ENCODE measurements at places on chromosomes 6 and 20.

DNA sequence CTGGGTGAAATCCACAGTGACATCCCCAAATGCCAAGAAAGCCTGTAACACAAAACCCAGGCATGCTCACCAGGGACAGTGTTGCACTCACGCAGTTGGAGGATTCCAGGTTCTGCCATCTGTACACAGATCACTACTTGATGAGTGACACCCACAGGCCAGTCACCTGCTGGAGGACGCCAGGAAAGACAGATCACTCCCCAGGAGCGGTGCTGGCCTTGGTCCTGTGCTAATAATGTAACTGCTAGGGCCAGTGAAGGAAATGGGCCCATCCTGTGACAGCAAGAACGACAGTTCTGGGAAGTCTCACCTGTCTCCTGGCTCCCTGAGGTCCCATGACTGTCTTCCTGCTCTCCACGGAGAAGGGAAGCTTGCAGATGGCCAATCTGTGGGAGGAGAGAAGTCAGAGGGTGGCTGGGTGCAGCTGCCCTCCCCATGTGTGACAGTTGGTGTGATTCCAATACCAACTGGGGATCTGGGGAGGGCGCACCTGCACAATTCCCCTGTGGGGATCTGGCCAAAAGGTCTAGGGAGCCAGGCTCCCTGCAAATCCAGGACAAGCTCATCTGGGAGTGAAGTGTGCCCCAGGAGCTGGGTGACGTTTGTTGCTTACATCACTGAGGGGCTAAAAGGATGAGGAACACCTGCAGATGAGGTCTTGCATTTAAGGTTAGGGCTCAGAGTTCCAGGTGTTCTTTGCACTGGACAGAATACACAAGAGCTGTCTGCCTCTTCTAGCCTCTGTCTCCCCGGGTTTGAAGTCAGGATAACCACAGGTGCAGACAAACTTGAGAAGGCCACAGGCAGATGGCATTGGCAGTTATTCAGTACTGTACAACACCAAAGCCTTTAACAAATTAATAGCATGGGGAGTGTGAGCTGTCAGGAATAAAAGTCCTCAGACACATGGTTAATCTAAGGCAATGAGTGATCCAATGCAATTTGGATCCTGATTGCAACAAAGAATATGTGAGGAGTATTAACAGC, 10.3 kb downstream of the ZNF337 start:
- peak; percentile 11 for DNase-seq

GRCh38 chr6:152173957-152174356, 366.5 kb downstream of the ESR1 start:
- DNase-seq: no peak

DNA sequence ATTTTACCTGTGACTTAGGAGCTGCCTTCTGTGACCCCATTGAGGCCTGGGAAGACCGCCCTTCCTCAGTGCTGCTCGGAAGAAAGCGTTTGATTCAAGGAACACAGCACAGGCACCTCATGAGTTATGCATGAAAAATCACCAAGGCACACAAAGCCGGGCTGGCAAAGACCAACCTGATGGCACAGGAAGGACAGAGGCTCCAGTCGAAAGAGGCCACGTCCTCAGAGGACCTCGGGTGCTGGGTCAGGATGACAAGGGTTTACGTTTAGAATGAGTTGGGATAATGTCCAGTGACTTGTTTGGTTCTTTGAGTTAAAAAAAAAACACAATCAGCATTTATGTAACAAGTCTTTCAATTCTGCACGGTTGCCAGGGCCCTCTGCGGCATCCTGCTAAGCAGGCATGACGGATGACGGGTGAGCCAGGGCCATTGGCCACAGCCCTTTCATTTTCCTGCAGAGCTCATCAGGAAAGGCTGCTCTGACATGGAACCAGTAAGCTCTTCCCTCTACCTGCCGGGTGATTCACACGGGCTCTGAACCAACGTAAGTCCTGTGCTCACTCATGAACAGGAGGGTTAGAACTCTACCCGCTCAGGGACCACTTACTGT, 112.8 kb downstream of the DACT2 start:
- no peak for DNase-seq

GRCh38 chr6:69768664-69769063, 28.1 kb downstream of the LMBRD1 start:
- DNase-seq: no peak

- DNase-seq: no peak
Observed at GRCh38 chr6:25138233-25138933, 140.8 kb upstream of the CARMIL1 start.

DNA sequence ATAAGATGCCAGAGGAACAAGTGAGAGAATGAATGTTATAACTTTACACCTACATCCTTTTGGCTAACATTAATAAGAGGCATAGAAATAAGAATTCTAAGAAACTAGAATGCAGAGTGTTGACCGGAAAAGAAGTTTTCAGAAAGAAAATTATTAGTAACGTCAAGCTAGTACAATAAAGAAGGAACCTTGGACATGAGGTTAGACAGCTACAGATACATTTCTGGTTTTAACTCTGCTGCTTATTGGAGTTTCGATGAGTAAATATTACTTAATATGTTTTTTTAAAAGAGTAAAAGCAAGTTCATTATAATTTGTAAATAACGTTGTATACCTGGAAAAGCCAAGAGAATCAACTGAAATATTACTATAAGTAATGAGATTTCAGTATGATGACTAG, 22.7 kb downstream of the TAB2 start:
- DNase-seq: no peak

GRCh38 chr6:145815309-145816274, 997 bp upstream of the FBXO30 start:
- no peak for DNase-seq

- DNase-seq: no peak
Observed at GRCh38 chr20:53943522-53944291, 126.7 kb downstream of the BCAS1 start.

- DNase-seq: no peak
Observed at GRCh38 chr6:144696610-144697368, 411.7 kb downstream of the UTRN start.

- DNase-seq: no peak
Observed at GRCh38 chr6:155418017-155418761, 37.5 kb downstream of the NOX3 start.

- no peak for DNase-seq
Observed at GRCh38 chr6:38610050-38610625, 29.6 kb downstream of the BTBD9 start.

GRCh38 chr6:30364591-30364990, 19.6 kb downstream of the RPP21 start:
- no peak for DNase-seq

DNA sequence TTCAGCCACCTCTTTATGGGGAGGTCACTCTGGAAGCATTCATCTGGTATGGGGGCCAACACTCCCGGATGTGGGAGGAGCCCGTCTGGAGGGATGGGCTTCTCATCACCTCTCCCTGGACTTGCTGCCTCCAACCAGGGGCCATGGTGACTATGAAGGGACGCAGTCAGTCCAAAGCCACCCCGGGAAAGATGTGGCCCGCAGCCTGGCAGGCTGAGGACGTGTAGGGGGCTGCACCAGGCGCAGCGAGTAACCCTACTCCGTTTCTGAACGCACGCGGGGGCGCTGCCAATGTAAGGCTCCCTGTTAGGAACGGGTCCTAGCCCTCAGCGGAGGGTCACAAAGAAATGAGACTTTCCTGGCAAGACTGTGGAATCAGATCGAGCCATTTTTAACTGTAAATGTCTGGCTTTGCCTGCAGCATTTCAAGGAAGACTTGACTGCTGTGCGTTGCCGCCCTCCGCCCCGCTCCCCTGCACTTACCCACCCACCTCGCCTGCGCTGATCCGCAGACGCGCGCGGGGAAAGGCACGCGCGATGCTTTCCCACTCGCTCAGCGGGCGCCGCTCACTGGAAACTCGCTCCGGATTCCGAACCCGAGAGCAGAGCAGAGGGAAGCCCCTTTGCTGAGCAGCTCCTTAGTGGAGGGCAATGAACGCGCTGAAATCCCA, 55.1 kb downstream of the IL20RA start:
- DNase-seq: no peak

- no peak for DNase-seq
Observed at GRCh38 chr20:2914160-2914559, 40.9 kb downstream of the PTPRA start.

- DNase-seq: no peak
Observed at GRCh38 chr20:59561614-59562277, 42.6 kb upstream of the PHACTR3 start.

DNA sequence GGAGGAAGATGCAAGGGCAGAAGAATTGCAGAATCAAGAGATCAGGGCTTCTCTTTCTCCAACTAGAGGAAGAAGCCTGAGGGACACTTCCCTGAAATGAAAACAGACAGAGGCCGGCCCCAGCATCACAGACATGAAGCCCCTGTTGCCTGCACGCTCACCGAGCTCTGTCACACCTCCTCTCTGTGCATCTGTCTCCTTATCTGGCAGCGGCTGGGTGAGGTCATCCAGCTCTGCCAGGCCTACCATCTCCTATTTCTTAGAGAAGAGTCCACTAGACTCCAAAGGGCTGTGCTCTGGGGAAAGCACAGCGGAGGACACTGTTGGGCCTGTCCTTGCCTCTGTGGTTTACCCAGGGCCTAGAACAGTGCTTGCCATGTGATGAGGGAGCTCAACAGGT, 71.9 kb upstream of the MLN start:
- no peak for DNase-seq

GRCh38 chr6:160247457-160247883, 11.2 kb downstream of the SLC22A2 start:
- DNase-seq: no peak

DNA sequence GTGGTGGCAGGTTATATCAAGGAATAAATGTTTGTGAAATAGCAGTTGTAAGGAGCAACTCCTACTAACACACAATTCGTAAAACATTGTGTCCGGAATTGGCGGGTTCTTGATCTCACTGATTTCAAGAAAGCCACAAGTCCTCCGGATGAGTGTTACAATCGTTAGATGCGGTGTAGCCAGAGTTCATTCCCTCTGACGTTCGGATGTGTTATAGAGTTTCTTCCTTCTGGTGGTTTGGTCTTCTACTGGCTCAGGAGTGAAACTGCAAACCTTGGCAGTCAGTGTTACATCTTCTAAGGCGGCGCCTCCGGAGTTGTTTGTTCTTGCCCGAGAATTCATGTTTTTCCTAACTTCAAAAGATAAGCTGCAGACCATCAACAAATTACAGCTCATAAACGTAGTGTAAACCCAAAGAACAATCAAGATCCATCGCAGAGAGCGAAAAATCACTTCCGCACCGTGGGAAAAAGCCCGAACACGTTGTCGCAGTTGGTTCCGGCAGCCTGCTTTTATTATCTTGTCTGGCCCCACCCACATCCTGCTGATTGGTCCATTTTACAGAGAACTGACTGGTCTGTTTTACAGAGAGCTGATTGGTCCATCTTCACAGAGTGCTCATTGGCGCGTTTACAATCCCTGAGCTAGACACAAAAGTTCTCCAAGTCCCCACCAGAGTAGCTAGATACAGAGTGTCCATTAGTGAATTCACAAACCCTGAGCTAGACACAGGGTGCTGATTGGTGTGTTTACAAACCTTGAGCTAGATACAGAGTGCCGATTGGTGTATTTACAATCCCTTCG, 58.2 kb downstream of the TRIM27 start:
- no peak for DNase-seq

DNA sequence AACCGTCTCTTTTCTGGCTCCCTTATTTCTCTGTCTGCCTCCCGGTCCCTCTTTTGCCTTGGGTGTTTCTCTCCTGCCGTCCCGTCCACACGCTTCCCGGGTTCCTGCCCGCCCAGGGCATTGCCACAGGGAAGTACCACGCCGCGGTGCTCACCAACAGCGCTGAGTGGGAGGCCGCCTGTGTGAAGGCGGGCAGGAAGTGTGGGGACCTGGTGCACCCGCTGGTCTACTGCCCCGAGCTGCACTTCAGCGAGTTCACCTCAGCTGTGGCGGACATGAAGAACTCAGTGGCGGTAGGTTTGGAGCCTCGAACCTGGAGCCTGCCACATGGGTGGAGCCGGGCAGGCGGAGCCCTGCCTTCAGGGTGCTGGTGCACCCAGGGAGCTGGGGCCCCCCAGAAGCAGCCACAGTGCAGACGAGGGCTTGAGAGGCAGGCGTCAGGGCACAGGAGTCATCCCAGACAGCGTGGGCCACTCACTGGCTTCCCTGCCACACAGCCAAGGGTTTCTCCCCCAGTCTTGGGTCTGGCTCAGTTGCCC, 21.3 kb downstream of the NPEPL1 start:
- no peak for DNase-seq

- no peak for DNase-seq
Observed at GRCh38 chr6:154399097-154399496, 42.5 kb upstream of the IPCEF1 start.

DNA sequence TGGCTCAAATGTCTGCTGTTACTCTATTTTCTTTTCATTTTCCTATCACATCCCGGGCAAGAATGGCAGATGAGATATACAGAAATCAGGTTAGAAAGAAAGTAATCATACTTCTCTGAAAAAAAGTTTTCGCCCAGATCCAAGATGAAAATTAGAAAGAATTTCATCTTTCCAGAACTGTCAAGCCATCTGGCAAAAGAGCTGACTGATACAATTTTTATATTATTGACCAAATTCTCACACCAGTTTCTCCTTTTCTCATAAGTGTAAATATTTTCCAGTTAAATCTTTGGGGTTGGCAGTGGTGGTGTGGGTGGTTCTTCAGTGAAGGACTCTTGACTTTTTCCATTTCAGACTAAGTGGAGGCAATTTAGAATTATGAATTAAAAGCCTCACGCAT, 371.9 kb downstream of the CD83 start:
- no peak for DNase-seq

GRCh38 chr6:21102201-21102600, 491.4 kb upstream of the SOX4 start:
- no peak for DNase-seq

- DNase-seq: no peak
Observed at GRCh38 chr6:39411465-39411864, 89.0 kb upstream of the KCNK16 start.

DNA sequence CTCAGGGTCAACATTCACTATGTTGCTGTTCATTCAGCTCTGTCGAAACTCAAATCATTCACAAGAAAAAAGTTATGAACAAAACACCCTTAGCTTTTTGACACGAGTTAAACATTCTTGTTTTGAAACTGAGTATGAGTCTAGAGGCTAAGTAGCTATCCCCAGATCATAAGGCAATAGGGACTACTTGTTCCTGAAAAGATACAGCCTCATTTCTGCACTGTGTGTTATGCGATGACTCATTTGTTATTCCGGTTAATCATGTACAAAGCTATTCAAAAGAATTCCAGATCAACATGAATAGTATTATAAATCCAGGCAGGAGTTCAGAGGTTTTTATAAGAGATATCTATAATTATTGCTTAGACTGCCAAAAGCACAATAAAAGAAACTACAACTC, 908.0 kb downstream of the QKI start:
- no peak for DNase-seq
